Substantia nigra (tissue), 51 donors: ENCODE measurements at places on chromosomes 2 and 18.

- no peak for DNase-seq
These were observed 12.9 kb downstream of the PTPN18 start for GRCh38 chr2:130368786-130369185.

DNA sequence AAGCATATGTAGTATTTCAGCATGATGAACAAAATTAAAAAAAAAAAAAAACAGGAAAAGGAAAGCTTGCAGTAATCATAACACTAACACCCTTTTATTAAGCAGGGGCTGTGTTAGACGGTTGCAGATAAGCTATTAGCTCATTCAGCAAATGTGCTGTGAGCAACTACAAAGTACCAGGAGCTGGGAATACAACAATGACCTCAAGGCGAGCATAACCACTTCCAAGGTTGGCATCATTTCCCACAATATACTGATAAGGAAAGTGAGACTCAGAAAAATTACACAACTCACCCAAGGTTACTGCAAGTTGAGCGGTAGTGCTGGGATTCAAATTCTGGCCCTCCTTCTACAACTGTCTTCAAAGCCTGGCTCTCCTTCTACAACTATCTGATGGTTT lies 38.2 kb upstream of the ACTR3 start:
- DNase-seq, result no peak

DNA sequence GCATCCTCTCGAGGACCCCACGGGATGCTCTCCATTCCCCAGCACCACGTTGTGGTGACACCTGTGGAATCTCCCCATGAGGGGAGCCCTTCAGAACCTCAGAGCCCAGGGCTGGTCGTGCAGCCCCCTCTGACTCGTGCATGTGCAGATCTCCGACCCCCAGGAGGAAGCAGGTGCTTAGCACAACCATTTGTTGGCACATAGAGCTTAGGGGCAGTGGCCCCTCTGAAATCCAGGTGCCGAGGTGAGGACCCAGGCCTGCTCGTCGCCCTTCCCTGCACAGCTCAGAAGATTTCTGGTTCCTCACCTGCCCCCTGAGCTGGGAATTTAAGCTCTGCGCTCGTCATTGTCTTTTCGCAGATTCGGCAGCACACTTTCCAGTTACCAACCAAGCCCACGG lies 1.3 kb upstream of the OTOS start:
- DNase-seq, result no peak

- no peak for DNase-seq
These were observed at the start of gene CXCR4 for GRCh38 chr2:136117909-136118818. Gene CXCR4 (minus strand): TSS chr2:136118149. CDS start chr2:136118060, 89 bp downstream.

GRCh38 chr2:226216575-226216974 lies 583.0 kb downstream of the IRS1 start:
- DNase-seq, result no peak

- DNase-seq, result no peak
These were observed 34.5 kb upstream of the SIX3 start for GRCh38 chr2:44906972-44907371.

DNA sequence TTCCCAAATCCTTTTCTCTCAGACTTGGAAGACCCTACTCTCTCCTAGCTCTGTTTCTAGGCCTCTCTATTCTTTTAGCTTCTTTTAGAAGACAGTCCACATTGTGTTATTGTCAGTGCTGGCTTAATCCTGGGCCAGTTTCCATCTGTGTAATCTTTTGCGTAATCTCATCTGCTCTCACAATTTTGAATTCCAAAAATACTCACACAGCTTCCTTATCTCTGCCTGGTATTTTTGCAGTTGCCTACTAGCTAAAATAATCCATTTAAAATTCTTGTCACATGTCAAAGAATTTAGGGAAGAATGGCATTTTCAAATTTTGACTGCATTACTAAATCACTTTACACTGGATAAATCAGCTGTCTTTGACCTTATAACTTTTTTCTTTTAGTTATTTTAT lies 200.6 kb upstream of the MEX3C start:
- DNase-seq, result no peak

- no peak for DNase-seq
These were observed 464.1 kb downstream of the TGIF1 start for GRCh38 chr18:3914109-3914508.

DNA sequence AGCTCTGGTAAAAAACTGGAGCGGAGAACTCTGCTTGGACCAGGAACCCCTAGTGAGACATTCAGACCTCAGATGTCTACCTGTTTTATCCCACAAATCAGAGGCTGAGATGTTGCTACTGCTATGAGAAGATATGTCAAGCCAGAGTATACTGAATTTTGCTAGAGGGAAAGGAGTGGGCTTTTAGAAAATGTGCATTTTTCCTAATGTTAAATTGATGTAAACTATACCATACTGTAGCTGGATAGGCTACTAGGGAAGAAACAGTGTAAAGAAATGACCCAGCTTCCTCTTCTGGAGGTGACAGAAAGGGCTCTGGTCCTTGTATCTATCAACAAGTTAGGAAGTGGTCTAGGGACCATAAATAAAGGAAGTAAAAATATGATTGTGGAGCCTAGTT lies 65.0 kb downstream of the SLC39A10 start:
- no peak for DNase-seq

GRCh38 chr2:150088538-150088937 lies 398.9 kb downstream of the RND3 start:
- no peak for DNase-seq

- DNase-seq, result no peak
These were observed 115.5 kb upstream of the HAAO start for GRCh38 chr2:42907835-42908234.

GRCh38 chr2:145273840-145274239 lies 753.9 kb upstream of the ZEB2 start:
- no peak for DNase-seq

GRCh38 chr18:11533942-11534496 lies 75.4 kb upstream of the SLC35G4 start:
- no peak for DNase-seq

DNA sequence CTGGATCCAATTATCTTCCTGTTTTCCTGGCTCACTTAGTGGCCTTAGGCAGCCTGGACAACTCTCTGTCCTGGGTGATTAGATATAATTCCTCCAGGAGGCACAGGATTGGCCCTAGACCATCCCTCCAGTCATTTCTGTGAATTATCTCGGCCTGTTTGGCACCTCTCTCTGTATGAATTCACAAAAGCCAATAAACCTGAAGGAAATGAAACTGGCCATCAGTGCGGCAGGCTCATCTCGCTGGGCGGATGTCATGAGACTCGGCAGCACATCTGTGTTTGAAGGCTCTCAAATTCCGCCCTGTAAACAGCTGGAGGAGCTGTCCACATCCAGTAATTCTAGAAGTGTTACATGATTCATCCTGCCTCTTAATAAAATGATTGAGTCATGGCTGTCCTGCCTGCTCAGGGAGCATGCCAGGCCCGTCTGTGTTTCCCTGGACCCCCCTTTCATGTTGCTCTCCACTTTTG lies 38.6 kb downstream of the ACOXL start:
- DNase-seq, result no peak

DNA sequence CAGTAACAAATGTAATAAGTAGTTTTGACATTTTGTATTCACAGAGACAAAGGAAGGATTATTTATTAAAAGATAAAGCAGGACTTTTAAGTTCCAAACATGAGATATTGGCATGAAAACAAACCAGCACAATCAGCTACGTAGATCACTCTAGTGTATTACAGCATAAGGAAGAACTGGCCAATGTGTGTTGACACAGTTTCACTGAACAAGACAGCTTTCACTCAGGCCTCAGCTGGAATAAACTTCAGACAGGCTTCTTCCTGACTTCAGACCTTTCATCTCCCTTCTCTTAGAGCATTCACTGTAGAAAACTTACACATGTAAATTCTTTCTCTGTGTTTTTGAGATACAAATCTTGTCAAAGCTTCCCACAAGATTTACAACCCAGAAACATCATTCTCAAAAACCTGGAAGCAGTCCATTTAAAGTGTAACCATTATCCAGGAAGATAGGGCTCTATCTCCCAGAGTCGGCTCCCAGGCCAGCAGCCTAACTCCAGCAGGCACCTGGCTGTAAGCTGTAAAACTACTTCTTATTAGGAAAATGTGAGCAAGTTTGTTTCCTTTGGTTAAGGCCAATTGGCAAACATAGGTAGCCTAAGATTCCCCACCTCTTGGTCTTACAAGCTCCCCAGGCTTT lies 768.3 kb upstream of the CDH7 start:
- DNase-seq, result no peak

DNA sequence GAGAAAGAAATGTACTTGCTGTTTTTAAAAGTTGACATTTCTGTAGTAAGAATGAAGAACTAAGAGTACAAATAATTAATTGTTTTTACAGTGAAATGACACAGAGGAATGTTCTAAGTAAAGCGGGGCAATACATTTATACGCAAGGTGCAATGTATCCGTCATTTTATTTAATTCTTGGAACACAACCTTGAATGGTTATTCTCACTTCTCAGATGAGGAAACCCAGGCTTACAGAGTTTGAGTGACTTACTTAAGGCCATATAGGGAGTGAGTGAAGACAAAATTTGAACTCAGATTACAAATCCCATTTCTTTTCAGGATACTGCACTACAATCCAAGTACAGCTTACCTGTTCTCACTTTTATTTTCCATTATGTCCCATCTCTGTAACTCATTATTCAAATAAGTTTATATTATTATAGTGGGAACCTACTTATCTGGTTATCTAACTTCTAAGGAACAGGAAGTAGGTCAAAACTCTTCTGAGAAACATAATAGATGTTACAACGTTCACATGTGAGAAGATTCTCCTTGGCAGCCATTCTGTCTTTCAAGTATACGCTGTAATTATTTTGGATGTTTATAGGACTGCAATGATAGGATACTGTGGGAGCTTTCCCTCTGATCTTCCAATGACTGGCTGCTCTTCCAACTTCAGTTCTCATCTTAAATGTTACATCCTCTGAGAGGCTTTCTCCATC lies 12.3 kb upstream of the STK17B start:
- DNase-seq, result no peak

DNA sequence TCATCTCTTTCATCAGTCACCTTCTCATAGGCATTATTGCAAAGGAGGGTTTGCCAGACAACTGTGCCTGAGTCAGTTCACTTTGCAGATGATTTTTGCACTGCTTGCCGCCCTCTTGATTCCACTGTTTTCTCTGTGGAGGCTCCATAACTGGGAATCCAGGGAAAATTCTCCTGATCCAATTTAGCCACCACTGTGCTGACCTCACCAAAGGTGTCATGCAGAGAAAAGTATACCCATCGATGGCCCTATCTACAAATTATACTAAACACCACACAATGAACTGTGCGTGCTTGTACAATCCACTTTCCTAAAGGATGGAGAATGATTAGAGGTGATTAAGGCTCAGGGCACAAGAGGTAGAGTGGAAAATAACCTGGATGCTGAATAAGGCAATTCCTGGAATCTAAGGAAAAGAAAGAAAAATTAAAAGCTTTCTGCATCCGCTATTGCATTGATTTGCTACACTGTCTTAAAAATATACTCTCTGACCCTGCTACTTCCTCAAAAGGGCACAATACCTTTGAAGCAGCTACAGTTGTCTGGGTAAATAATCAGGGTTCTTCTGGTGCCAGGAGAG lies 409.4 kb downstream of the RIT2 start:
- DNase-seq, result no peak

GRCh38 chr2:190210471-190210870 lies 109.2 kb downstream of the HIBCH start:
- no peak for DNase-seq

GRCh38 chr18:21345840-21346239 lies 103.8 kb downstream of the GREB1L start:
- no peak for DNase-seq

GRCh38 chr2:173395567-173396351 lies 41.1 kb downstream of the CDCA7 start:
- DNase-seq, result no peak

- no peak for DNase-seq
These were observed 49.0 kb downstream of the CAPN13 start for GRCh38 chr2:30758191-30758651.

GRCh38 chr2:29281086-29281915 lies 166.1 kb downstream of the CLIP4 start:
- peak; percentile 55 for DNase-seq

DNA sequence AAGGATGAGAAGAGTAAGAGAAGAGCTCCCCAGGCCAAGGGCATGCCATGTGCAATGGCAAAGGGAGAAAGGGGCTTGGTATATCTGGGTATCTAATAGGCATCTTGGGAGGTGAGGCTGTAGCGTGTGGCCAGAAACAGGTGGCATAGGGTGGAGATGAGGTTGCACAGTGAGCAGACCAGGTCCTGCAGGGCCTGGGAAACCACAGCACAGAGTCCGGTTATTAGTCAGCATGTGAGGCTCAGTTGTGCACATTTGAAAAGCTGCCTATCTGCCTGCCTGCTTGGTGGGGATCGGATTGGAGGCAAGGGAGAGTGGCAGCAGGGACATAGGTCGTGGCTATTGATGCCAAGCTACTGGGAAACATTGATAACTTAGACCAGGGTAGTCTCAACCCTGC lies 190.6 kb downstream of the TPGS2 start:
- no peak for DNase-seq

GRCh38 chr2:238731961-238732360 lies 115.9 kb upstream of the TWIST2 start:
- DNase-seq, result no peak

DNA sequence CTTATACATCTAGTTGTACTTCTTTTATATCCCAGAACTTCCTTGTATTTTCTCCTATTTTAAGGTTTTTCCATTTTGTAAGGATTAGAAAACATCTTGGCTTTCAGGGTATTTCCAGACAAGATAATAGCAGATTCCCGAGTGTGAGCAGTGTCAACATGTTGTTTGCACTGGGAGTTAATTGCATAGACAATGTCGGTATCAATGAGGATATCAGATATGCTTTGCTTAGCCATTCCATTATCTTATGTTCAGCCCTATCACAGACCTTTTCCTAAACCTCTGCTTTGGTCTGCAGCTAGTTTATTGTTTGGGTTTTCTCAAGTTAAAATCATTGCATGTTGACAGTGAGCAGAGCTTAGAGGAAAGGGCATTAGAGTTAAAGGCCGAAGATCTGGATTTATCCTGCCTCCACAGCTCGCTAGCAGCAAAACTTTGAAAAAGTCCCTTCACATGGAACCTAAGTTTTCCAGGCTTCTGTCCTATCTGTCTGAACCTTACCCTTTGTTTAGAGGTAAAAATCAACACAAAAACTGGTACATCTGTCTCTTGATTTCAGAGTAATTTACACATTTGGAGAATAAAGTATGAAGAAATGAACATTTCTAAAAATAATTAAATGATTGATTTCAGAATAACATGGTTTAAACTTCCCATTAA lies 355.4 kb downstream of the KIAA1328 start:
- no peak for DNase-seq

DNA sequence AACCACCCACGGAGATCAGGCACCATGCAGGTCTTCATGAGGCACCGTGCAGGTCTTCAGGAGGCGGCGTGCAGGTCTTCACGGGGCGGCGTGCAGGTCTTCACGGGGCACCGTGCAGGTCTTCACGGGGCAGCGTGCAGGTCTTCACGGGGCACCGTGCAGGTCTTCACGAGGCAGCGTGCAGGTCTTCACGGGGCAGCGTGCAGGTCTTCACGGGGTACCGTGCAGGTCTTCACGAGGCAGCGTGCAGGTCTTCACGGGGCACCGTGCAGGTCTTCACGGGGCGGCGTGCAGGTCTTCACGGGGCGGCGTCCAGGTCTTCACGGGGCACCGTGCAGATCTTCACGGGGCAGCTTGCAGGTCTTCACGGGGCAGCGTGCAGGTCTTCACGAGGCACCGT lies 350.4 kb upstream of the PKDCC start:
- no peak for DNase-seq
